ENCODE measurements at places on chromosomes 7 and 10. TPM values are rescaled to one million over a fixed set of nuclear protein-coding genes. Genes with fewer than 3 reads are reported as not detected.

DNA sequence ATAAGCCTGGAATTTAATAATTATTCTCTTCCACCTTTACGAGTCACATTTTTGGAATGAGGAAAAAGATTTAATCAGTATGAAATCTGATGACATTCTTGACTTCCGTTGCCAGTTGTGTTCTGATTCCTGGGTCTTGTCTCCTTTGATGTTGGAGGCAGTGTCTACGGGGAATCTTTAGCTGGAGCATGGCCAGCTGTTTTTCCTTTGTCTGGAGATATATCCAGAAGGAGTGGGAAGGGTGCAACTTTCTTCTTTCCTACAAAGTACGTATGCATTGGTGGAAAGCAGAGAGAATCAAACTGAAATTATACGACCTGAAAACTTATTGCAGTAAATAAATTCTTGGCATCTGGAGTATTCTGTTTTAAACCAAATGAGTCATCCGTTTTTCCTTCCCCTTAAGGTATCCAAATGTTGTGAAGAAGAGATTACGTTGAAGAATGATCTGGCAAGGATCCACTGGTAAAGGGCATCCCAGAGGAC lies 6.9 kb upstream of the GNG11 start:
- H3K27me3 ChIP-seq: no peaks in the 10 kb centered on the region
- no peak overlapping the region for H3K27ac ChIP-seq
- no peak for DNase-seq
- no peak overlapping the region for H3K4me3 ChIP-seq

DNA sequence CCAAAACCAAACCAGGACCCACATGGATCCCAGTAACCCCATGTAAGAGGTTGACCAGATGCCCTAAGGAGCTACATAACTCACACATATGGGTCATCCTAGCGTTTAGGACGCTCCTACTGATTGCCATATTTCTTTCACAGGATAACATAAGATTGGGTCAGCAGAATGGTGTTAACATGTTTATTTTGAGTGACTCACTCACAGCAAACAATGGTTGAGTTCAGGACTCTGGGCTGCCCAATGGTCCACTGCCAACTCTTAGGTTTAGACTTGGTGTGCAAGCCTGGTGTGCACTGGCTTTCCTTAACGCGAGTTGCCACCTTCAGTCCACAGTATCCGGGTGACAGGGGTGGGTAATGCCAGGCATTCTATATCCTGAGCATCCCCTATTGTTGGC lies 211.5 kb downstream of the GPAM start:
- H3K4me3 ChIP-seq: no peak overlapping the region
- no peak for DNase-seq
- no peak overlapping the region for H3K27ac ChIP-seq
- H3K4me1 ChIP-seq: no peaks in the 10 kb centered on the region

PIP gene
- total RNA-seq: not detected

ZSWIM8 gene
- total RNA-seq: 95.5 TPM

DNA sequence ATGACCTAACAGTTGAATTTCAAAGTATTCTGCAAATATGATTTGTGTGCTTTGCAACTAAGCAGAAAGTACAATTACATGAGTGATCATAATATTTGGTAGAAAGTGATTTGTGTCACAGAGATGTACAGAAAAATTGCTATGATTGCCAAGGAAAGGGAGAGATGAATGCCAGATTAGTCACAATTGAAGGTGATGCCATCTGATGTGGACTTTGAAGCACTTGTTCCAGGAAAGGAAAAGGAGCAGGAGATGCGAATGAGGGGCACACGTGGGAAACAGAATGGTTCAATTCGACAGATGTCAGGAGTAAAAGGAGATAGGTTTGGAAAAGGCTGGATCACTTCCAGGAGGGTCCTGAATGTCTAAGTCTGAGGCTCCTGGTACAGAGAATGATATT lies 153.1 kb upstream of the LAMB4 start:
- H3K27ac ChIP-seq: no peak overlapping the region
- H3K36me3 ChIP-seq: no peaks in the 10 kb centered on the region
- no peak overlapping the region for H3K4me3 ChIP-seq

GRCh38 chr10:6009150-6009549 lies 31.8 kb upstream of the IL15RA start:
- DNase-seq: no peak
- H3K4me3 ChIP-seq: no peak overlapping the region
- no peaks in the 10 kb centered on the region for H3K27me3 ChIP-seq
- no peak overlapping the region for H3K27ac ChIP-seq
- peaks cover 5% of the 10 kb centered on the region for H3K4me1 ChIP-seq

GRCh38 chr7:131970602-131971001 lies 414.2 kb upstream of the PODXL start:
- H3K27me3 ChIP-seq: no peaks in the 10 kb centered on the region
- no peak overlapping the region for H3K27ac ChIP-seq
- H3K4me1 ChIP-seq: no peaks in the 10 kb centered on the region

FFAR4 gene
- total RNA-seq: not detected

DNA sequence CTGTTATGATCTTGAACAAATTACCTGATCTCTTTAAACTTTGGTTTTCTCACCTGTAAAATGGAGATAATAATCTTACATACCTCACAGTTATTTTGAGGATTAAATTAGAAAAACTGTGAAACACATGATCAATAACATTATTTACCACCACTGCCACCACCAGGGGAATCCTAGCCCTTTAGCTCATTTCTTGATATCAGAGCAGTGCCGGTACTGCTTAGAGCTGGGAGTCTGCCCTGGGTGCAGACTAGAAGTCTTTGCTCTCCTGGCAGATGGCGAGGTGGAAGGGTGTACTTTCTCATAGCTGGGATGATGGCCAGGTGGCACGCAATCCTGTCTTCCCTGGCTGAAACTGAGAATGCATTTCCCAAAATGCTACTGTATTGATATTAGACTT lies 12.7 kb upstream of the EFCAB10 start:
- no peaks in the 10 kb centered on the region for H3K27me3 ChIP-seq
- DNase-seq: no peak
- no peak overlapping the region for H3K27ac ChIP-seq
- H3K4me3 ChIP-seq: no peak overlapping the region

IKZF1 gene
- 376 TPM for total RNA-seq

Measured in CD4-positive, CD25-positive, alpha-beta regulatory T cell (primary cell).